ENCODE measurements at places on chromosomes 1 and 21.

GRCh38 chr21:25863031-25863430, 128.3 kb downstream of the GABPA start:
- no peak for DNase-seq

- no peak for DNase-seq
These were observed 32.1 kb downstream of the ALPL start for GRCh38 chr1:21541329-21541728.

- DNase-seq: no peak
These were observed 119.2 kb downstream of the SYF2 start for GRCh38 chr1:25113086-25113485.

DNA sequence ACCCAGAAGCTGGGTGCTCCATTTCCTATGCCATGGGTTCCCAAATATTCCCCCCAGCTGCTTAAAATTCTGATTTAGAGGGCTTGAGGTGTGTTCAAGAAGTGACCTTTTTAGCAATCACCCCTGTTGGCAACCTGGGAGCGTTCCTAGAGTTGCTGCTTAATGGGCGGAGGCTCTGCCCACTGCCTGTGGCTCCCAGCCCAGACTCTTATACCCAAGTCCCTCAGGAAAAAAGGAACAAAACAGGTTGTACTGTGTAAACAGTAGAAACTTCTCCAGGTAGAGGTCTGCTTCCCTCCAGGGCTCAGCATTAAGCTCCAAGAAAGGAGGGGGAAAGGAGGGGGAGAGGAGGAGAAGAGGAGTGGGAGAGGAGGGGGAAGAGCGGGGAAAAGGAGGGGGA, 14.6 kb upstream of the TENT5C start:
- DNase-seq: no peak

DNA sequence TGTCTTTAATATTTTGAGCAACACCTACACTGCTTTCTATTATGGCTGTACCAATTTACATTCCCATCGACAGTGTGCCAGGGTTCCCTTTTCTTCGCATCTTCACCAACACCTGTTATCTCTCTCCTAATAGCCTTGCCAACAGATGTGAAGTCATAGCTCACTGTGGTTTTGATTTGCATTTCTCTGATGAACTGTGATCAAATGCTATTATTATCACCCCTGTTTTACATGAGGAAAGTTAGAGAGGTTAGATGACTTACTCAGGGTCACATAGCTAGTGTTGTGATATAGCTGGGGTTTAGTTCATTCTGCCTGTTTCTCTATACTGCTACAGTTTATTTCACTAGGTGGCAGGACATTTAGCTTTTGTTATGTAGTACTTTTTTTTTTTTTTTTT, 204.1 kb downstream of the FMN2 start:
- DNase-seq: no peak

- DNase-seq: no peak
These were observed 49.0 kb downstream of the CLDN17 start for GRCh38 chr21:30117631-30118030.

DNA sequence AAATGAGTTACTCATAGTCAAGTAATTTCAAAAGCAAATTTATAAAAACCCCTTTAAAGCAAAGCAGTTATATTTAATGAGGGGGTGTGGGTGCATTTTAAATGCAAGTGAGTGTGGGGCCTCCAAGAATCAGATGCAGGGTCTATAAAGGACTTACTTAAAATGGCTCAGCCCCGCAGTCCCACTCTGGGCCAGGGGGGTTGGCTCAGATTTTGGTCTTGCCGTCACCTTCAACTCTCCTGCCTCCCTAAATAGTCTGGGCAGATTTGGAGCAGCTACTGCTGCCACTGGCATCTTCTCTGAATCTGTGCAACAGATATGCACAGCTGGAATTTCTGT, 16.2 kb downstream of the AMPD2 start:
- no peak for DNase-seq

- no peak for DNase-seq
These were observed 35.7 kb downstream of the TENT5C start for GRCh38 chr1:117641536-117641935.

GRCh38 chr21:36566644-36567043, 86.7 kb upstream of the CLDN14 start:
- no peak for DNase-seq

- peak; percentile 87 for DNase-seq
These were observed 8.8 kb downstream of the ZNF683 start for GRCh38 chr1:26363549-26364448.

DNA sequence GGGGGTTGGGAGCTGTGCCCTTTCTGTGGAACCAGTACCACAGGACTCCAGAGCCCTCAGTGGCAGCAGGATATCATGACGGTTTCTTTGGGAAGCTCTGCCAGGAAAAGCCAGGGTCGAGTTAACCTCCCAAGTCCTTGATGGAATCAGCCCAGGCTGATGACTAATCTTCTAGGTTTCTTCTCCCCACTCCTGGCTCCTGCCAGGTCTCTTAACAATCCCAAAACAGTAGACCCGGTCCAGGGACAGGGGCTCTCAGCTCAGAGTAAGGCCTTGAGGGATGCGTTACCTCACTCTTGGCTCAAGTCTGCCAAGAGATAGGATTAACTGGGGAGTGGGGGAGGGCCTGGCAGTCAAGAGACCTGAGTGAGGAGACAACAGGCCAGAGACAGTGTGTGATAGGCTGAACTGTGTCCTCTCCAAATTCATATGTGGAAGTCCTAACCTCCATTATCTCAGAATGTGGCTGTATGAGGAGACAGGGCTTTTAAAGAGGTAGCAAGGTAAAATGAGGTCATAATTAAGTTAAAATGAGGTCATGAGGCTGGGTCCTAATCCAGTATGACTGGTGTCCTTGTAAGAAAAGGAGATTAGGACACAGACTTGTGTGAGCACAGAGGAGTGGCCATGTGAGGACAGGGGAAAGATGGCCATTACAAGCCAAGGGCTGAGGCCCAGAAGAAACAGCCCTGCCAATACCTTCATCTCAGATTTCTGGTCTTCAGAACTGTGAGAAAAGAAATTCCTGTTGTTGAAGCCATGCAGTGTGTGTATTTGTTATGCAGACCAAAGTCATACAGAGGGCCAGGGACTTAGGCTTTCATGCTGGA, 95.0 kb downstream of the BEND5 start:
- DNase-seq: no peak

- peak; percentile 71 for DNase-seq
These were observed 257.7 kb upstream of the SGIP1 start for GRCh38 chr1:66276218-66276617.
